ENCODE measurements at places on chromosomes 3 and 15. TPM values are rescaled to one million over a fixed set of nuclear protein-coding genes. Genes with fewer than 3 reads are reported as not detected.

The DALRD3 gene
- total RNA-seq, result 37.1 TPM

The GABRR3 gene
- not detected for total RNA-seq

The CCDC71 gene
- total RNA-seq, result 19.2 TPM

The A4GNT gene
- not detected for total RNA-seq

The LRRC31 gene
- total RNA-seq, result not detected

The ANKRD63 gene
- not detected for total RNA-seq

The PLSCR5 gene
- total RNA-seq, result not detected

The MCF2L2 gene
- total RNA-seq, result under 0.01 TPM

The RASA2 gene
- 20.0 TPM for total RNA-seq

The ABHD6 gene
- 5.1 TPM for total RNA-seq

The SLC25A26 gene
- 31.2 TPM for total RNA-seq

GRCh38 chr3:15858547-15859506 lies 61.0 kb upstream of the ANKRD28 start:
- no peak for DNase-seq

GRCh38 chr3:37770938-37771918 lies 90.5 kb upstream of the CTDSPL start:
- DNase-seq, result no peak

- no peak for DNase-seq
Observed at GRCh38 chr3:184574515-184575417, 13.2 kb downstream of the EPHB3 start.

- DNase-seq, result no peak
Observed at GRCh38 chr3:14431452-14431916, 29.1 kb downstream of the SLC6A6 start.

DNA sequence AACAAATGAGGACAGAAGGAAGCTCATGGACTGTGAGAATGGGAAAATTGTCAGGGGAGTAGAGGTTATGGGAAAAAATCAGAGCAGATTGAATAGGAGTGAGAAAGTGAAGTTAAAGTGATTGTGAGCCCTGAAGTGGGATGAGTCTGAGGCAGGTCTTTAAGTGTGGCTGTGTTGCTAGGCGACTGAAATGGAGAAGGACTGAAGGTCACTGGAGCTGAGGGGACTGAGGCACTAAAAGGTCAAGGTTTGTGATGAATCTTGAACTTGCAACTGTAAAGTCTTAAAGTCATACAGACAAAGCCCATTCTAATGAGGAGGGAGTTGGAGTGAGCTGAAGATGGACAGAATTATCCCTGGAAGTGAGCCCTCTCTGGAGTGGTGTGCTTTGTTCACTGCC lies 518.9 kb downstream of the TUSC7 start:
- no peak for DNase-seq

- DNase-seq, result no peak
Observed at GRCh38 chr3:13769422-13769821, 110.4 kb downstream of the WNT7A start.

GRCh38 chr3:11632564-11632963 lies 11.2 kb downstream of the VGLL4 start:
- DNase-seq, result peak; percentile 6

DNA sequence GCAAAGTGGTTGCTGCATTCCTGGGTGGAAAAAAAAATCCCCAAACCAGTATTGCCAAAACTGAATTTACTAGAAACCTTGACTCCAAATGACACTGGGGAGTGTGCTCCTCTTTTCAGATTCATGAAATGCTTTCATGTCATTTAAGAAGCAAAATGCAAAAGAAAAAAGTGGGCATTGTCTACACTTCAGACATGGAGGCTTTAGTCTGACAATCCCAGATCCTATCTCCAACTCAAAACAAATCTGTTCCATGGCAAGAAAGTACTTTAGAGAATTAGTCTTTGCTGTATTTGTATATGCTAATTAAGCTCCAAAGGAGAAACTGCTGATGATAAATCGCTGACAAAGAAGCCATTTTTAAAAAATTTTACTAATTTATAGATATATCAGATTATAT lies 366.7 kb downstream of the MAGI1 start:
- no peak for DNase-seq

GRCh38 chr15:70672081-70672480 lies 91.3 kb downstream of the UACA start:
- DNase-seq, result no peak

GRCh38 chr3:63060412-63060811 lies 185.2 kb upstream of the CADPS start:
- DNase-seq, result no peak

GRCh38 chr3:134360046-134360445 lies 14.2 kb downstream of the AMOTL2 start:
- DNase-seq, result no peak

- no peak for DNase-seq
Observed at GRCh38 chr3:113966172-113966571, 18.4 kb downstream of the ZDHHC23 start.

DNA sequence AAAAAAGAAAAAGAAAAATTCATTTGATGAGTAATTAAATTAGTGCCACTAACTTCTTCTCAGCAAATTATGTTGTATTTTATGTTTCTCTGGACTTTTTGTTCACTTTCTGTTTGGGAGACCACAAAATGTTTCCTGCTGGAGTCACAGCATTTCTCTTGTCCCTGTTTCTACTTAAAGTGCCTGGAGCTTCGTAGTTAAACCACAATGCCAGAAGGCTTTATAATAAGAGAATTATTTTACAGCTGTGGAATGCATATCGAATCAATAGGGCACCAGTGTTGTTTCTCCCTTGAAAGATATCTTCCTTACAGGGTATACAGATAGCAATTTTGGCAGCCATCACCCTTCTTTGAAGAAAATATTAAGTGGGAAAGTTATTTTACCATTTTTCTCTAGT lies 3.2 kb downstream of the DTWD1 start:
- peak; percentile 56 for DNase-seq

GRCh38 chr15:53038655-53038941 lies 248.5 kb upstream of the ONECUT1 start:
- no peak for DNase-seq

DNA sequence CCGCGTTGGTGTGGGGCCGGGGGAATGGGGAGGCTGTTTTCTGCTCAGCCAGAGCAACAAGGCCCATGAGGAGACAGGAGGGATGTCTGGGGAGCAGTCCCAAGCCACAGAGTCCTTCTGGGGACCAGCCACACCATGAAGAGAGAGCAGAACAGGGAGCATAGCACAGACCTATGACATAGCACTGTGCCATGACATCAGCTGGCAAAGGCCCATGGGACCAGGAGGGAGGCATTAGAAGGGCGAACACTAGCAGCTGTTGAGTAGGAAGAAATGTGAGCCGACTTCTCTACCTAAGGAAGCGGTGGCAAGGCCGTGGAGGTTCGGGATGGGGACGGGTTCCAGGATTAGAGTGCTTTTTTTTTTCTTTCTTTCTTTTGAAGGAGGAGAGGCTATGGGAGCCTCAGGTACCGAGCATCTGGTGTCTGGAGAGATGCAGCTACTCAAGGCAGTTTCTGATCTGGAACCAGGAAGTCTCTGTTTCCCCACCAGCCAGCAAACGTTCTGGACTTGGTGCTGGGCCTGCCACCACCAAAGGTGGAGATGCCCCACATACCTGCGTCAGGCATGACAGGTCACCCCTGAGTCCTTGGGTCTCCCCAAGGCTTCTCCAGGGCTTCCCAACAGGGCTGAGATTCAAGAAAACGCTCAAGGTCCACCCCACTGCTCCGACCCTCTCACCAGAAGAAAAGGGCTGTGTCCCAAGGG lies 77.3 kb upstream of the CGNL1 start:
- DNase-seq, result no peak

- DNase-seq, result no peak
Observed at GRCh38 chr3:114669614-114670013, 375.8 kb downstream of the TIGIT start.

- no peak for DNase-seq
Observed at GRCh38 chr3:1832395-1832794, 266.3 kb upstream of the CNTN4 start.

DNA sequence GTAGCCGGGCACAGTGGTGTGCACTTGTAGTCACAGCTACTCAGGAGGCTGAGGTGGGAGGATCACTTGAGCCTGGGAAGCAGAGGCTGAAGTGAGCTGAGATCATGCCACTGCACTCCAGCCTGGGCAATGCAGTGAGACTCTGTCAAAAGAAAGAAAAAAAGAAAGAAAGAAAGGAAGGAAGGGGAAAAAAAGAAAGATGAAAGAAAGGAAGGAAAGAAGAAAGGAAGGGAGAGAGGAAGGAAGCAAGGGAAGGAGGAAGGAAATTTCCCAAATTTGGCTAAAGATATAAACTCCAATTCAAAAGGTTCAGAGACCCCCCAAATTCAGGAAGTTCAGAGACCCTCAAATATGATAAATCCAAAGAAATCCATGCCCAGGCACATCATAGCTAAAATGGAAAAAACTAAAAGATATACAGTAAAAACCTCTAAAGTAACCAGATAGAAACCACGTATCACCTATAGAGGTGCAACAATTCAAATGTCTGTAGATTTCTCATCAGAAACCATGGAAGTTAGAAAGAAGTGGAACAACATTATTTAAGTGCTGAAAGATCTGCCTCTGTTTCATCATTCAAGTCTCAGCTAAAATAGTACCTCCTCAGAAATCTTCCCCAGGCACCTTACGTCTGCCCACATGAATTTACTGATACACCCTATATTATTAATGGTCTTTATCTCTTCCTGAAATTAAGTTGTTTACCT lies 10.7 kb downstream of the DET1 start:
- DNase-seq, result no peak
